ENCODE measurements at places on chromosomes 3 and 15. TPM values are rescaled to one million over a fixed set of nuclear protein-coding genes. Genes with fewer than 3 reads are reported as not detected.

GRCh38 chr3:55661141-55661540 is 174.0 kb upstream of the WNT5A start:
- 0 out of 2 replicates have a peak, but pooled peaks cover 6% of the 10 kb centered on the region for H3K27me3 ChIP-seq
- peaks cover 16% of the 10 kb centered on the region for H3K4me1 ChIP-seq
- H3K36me3 ChIP-seq: no peaks in the 10 kb centered on the region
- H3K4me3 ChIP-seq: no peak overlapping the region

GRCh38 chr15:91271565-91272153 is 171.6 kb downstream of the SV2B start:
- no peaks in the 10 kb centered on the region for H3K4me1 ChIP-seq
- H3K27ac ChIP-seq: no peak overlapping the region
- H3K4me3 ChIP-seq: no peak overlapping the region
- no peaks in the 10 kb centered on the region for H3K27me3 ChIP-seq

- no peaks in the 10 kb centered on the region for H3K4me1 ChIP-seq
- H3K27ac ChIP-seq: no peak overlapping the region
- H3K36me3 ChIP-seq: no peaks in the 10 kb centered on the region
- H3K27me3 ChIP-seq: no peaks in the 10 kb centered on the region
These were observed 38.1 kb upstream of the GCSAM start for GRCh38 chr3:112171144-112171543.

- no peak overlapping the region for H3K4me3 ChIP-seq
- no peak overlapping the region for H3K27ac ChIP-seq
- no peak for DNase-seq
- H3K36me3 ChIP-seq: no peaks in the 10 kb centered on the region
- no peaks in the 10 kb centered on the region for H3K4me1 ChIP-seq
- H3K27me3 ChIP-seq: no peaks in the 10 kb centered on the region
These were observed 163.8 kb downstream of the FBLN2 start for GRCh38 chr3:13712682-13713180.

GRCh38 chr3:137866933-137867332 is 102.8 kb downstream of the SOX14 start:
- H3K4me3 ChIP-seq: no peak overlapping the region
- H3K4me1 ChIP-seq: no peaks in the 10 kb centered on the region
- no peaks in the 10 kb centered on the region for H3K27me3 ChIP-seq
- H3K27ac ChIP-seq: no peak overlapping the region
- DNase-seq: no peak
- no peaks in the 10 kb centered on the region for H3K36me3 ChIP-seq

DNA sequence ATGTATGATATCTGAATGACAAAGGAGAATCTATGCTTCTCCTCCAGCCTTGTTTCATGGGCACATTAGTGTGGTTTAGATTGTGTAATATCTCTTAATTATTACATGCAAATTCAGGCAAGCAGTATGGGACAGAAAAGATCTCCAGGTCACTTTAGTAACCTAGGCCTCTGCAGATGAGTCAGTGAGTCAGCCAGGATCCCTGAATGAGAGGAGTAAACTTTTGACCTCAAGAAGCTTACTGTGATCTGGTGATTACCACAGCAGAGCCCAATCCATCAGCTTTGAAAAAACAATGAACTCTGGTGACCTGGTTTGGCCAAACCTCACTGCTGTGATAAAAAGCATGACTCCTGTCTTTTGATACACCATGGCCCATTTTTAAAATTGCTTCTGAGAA is 107.8 kb downstream of the LRRN1 start:
- H3K27me3 ChIP-seq: no peaks in the 10 kb centered on the region
- no peak overlapping the region for H3K27ac ChIP-seq
- no peaks in the 10 kb centered on the region for H3K36me3 ChIP-seq
- DNase-seq: no peak

DNA sequence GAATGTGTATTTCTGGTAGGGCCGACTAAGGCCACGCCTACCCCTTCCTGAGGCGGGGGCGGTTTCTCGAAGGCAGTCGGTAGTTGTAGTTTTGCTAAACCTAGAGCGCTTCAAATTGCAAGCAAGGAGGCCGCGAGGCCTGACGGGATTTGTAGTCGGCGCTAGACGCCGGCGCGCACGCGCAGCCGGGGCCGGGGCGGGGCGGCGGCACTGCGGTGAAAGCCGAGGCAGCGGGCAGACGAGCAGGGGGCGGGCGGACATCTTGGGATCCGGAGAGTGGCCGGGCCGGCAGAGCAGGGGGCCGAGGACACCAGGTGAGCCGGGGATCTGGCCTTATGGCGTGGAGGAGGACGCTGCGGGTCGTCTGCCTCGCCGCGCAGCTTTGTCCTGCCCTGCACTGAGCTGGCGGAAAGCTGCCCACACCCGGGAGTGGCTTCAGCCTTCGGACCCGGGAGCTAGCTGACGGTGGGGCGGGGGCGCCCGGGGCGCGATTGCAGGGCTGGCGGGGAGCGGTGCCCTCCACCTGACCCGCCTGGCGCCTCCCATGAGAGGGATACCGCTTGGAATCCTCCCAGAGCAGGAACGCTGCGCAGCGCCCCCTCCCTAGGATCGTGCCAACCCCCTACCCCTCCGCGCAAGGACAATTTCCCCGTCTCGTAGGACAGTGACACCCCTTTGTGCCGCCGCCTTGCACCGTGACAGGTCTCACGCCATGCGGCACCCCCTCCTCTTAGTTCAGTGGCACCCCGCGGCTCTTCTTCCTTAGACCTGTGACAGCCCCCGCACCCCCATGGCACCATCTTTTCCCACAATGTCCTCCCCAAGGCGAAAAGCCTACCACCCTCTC is at the start of gene AP2M1:
Gene AP2M1 (plus strand): TSS at position 210 of the 847 bp plus-strand sequence. CDS start 2,139 bp downstream, outside the sequence.
- peak; percentile 100 for DNase-seq
- peaks cover 61% of the 10 kb centered on the region for H3K4me1 ChIP-seq

GRCh38 chr15:43484455-43484854 is 8.5 kb downstream of the TP53BP1 start:
- peaks cover 38% of the 10 kb centered on the region for H3K36me3 ChIP-seq
- no peak for DNase-seq
- peak overlapping the region; percentile 20 for H3K27ac ChIP-seq

The PRC1 gene
- 64.1 TPM for polyA plus RNA-seq

The C3orf85 gene
- polyA plus RNA-seq: not detected

The LDHAL6B gene
- polyA plus RNA-seq: 0.25 TPM

The ZNF660 gene
- polyA plus RNA-seq: 0.54 TPM

The LINGO1 gene
- not detected for polyA plus RNA-seq

The NRROS gene
- polyA plus RNA-seq: not detected

The KNSTRN gene
- polyA plus RNA-seq: 37.7 TPM

The CHRNA7 gene
- not detected for polyA plus RNA-seq

The NEDD4 gene
- 9.9 TPM for polyA plus RNA-seq

The MESP1 gene
- 0.48 TPM for polyA plus RNA-seq

The TMEM266 gene
- polyA plus RNA-seq: 0.10 TPM

The STRIT1 gene
- polyA plus RNA-seq: not detected
